ENCODE measurements at places on chromosomes 6 and 20.

GRCh38 chr6:34901930-34902329 lies 12.9 kb downstream of the ANKS1A start:
- DNase-seq, result no peak

- DNase-seq, result no peak
Measured at GRCh38 chr6:134636186-134636799, 313.6 kb downstream of the ALDH8A1 start.

DNA sequence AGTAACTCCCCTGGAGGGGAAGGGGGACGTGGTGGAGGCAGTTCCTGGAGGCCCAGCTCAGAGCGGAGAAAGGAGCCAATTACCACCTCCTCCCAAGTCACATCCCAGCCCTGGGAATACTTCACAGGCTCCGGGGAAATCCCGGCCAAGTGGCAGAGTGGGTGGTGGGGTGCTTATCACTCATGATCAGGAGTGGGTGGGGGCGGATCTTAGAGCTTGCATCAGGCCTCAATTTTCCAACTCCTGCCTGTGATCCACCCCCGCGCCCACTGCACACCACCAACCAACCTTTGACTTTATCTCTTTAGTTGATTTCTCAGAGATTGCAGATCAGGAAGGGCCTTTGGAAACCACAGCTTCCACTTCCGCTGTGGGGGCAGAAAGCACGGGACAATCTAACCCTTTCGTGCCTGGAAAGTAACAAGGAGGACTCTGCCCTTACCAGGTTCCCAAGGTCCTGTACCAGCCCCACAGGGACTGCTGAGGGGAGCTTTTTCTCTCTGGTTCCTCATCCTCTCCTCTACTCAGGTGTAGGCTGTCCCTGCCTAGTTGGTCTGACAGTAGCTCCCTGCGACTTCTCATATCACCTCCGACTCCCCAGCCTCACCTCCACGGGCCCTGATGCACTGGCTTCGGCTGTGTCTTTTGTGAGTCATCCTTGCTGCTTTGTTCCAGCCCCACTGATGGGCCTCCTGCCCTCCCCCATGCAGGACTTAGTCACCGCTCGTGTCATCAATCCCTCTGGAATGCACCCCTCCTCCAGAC lies 24.9 kb upstream of the IER3 start:
- peak; percentile 54 for DNase-seq

DNA sequence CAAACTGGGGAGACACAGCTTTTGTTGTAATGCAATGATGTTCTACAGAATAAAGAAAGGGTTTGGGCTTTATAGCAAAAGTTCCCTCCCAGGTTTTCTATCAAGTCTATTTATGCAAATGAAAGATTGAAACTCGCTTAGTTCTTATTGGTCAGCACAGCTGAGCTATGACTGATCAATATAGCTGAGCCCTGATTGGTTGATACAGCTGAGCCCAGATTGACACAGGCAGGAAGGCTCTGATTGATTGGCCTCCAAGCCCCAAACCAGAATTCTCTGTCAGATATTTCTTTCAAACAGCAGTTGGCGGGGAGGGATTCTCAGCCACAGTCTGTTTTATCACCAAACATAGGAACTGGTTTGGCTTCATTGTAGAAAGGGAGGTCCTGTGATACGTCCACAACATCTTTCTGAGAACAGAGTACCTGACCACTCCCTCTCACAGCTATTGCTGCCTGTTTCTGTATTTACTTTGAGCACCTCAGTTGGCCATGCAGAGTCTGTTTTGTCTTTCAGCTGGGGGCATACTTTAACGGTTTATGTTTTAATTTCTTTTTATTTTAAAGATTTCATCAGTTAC lies 223.5 kb downstream of the PACRG start:
- DNase-seq, result no peak

GRCh38 chr6:36772397-36772796 lies 66.8 kb downstream of the CPNE5 start:
- no peak for DNase-seq

GRCh38 chr6:45619994-45620471 lies 242.3 kb upstream of the SUPT3H start:
- DNase-seq, result no peak

DNA sequence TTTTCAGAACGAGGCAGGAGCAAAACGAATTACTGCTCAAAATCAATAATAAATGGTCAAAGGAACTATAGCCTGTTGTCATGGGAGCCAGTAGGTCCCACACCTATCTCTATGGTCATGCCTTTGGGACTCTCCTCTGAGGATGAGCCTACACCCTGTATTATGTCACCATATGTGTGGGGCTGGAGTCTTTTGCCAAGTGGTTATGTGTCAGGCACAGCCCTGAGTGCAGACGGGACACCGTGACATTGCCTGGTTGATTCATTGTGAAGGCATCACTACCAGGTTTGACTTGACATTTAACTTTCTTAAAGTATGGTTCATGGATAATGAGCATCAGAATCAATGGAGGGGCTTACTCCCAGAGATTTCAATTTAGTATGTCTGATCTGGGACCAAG lies 23.6 kb downstream of the BMP6 start:
- no peak for DNase-seq

DNA sequence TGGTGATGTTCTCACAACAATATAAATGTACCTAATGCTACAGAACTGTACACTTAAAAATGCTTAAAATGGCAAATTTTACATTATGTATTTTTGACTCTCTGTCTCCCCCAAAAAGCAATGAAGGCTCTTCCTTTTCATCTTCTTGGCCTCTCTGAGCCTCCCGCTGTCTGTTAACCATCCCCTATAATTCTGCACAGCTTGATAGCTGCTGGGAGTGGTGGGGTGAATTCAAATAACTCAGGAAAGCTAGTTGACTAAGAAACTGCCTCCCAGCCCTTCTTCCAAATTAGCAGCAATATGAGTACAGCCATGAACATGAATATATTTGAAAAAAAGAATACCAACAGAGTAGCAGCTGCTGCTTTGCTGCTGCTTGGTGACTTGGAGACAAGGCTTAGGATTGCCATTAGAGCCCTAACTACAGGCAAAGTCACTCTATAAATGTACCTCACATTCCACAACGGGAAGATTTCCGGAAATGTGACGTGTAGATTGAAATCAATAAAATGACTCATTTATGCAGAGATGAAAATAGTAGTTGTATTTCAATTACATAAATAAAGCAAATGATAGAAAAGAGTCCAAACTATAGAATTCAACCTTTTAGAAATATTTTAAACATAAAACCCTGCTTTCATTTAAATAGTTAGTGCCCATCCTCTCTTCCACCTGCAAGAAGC lies 200.1 kb upstream of the HEY2 start:
- DNase-seq, result no peak

GRCh38 chr20:33506576-33506975 lies 16.7 kb downstream of the CBFA2T2 start:
- no peak for DNase-seq

DNA sequence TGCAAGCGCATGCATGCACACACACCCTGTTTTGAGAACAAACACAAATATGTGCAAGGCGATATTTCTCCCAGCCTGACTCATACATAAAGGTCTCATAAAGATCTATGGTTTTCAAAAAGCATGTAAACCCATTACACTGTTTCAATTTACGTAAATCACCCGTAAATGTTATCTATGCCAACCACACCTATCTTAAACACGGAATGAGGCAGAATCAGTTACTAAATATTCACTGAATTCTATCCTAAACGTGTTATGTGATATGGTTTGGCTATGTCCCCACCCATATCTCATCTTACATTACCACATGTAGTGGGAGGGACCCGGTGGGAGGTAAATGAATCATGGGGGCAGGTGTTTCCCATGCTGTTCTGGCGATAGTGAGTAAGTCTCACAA lies 621.6 kb downstream of the KIF16B start:
- no peak for DNase-seq

GRCh38 chr6:52046456-52046855 lies 41.0 kb downstream of the PKHD1 start:
- DNase-seq, result no peak

DNA sequence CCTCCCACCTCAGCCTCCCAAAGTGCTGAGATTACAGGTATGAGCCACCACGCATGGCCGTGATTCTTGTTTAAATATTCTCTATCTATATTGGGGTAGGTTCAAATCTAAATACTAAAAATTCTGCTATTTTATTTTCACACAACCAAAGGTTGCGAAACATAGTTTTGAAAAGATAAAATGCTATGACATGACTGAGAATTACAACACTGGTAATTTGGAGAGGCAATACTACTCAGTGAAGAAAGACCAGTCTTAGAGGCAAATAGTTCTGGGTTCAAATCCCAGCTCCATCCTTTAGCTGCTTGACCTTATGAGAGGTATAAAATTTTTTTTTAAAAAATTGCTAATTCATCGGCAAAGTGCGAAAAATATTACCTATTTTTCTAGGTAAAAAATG lies 137.0 kb upstream of the PREP start:
- no peak for DNase-seq

DNA sequence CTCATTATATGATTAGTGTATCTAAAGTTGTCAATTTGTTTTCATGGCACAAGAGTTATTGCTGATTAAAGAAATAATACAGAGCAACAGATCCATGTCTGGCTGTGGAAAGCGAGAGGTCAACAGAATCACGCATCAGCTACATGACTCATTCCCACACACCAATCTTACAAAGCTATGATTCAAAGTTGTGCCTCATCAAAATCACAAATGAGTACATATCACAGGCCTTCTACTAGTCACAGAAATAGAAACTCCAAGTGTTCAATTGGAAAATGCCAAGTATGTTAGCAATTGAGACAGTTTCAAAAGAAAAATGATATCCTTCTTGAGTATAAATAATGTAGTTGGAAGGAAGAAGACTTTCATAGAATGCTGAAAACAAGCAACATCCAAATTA lies 57.8 kb upstream of the NKAIN2 start:
- DNase-seq, result no peak

DNA sequence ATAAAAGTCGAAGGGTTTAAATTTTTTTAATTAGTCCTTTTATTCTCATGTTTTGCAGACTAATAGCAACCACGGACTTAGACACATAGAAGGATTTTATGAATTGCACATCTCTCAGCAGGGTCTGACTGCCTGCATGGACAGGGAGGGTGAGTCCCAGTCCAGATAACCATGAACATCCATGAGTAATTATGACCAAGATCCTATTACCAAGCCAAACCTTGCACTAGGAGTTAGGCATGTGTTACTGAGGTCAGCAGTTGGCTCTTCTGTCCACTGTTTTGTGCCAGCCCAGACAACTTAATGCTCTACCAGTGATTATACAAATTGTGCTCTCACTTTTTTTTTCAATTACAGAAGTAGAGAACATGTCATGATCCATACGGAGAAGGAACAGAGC lies 211.2 kb downstream of the MAFB start:
- no peak for DNase-seq

- no peak for DNase-seq
Measured at GRCh38 chr6:90068264-90068663, 174.0 kb downstream of the GJA10 start.

GRCh38 chr6:38636027-38636426 lies 3.7 kb downstream of the BTBD9 start:
- no peak for DNase-seq

- no peak for DNase-seq
Measured at GRCh38 chr6:32081168-32081990, 27.8 kb downstream of the TNXB start.

DNA sequence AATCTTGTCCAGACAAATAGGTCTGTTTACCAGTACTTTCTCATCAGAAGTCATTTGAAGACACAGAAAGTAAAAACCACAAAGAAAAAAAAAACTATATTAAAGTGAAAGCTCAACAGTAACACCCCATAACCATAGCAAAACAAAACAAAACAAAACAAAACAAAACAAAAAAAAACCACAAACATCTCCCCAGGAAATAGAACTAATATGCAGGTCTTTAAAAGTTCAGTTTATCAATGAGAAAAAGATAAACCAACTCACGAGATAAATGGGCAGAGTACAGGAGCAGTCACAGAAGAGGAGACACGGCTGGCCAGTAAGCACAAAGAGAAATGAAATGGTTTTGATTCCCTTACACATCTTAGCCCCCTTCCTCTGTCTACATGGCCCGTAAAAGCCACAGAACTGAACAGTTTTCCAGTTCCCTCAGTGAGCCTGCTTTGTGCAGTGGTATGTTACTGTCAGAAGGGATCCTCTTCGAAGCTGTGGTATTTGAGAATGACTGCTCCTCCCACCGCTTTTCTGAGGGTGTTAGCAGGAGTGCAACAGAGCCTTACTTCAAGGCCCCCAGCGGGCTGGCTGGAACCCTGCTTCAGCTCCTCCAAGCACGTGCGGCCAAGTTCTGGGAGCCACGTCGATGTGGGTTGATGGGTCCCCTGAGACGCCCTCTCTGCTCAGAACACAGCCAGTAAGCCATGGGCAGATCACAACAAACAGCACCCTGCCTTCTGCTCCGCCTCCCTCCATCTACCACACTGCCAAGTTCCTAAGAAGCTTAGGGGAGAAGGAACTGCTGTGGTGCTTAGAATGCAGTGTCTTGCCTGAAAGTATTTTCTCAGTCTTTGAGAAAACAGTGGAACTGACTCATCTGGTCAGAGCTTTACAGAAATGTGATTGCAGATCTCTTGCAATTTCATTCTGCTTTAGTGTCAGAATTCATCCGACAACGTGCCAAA lies 14.0 kb downstream of the UST start:
- peak; percentile 23 for DNase-seq

GRCh38 chr20:14914633-14915032 lies 577.2 kb upstream of the FLRT3 start:
- DNase-seq, result no peak

DNA sequence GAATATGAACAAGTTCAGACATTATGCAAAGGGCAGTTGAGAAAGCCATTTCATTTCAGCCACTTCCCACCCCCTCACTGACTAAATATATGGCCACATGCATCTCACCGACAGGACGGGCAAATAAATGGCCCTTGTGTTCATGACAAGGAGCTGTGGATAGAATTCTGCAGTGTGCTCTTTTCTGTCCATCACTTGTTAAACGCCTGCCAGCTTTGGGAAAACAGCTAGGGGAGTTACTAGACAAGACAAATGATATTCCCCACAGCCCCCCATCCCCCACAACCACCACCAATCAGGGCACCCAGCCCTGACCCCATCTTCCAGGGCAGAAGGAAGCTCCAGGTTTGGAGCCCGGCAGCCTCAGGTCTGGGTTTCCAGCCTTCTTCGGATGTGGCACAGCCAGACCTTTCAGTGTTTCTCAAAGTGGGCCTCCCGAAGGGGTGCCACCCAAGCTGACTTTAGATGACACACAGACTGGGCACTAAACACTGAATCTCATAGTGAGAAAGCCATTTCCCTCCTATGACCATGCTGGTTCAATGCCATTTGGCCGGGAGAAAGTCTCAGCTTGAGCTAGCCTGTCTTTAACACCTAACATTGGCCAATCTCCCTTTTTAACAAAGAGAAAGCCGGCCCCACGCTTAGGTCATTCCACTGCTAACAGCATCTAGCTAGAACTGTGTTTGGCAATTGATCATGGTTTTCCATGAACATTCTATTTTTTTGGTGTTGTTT lies 4.0 kb upstream of the RIPOR3 start:
- no peak for DNase-seq

- no peak for DNase-seq
Measured at GRCh38 chr20:51374456-51374830, 168.1 kb downstream of the NFATC2 start.

Measured in stimulated activated CD8-positive, alpha-beta memory T cell treated with anti-CD3 and anti-CD28 coated beads, Interleukin-2, amount 100 ng/mL, for 1 hour (primary cell).